ENCODE measurements at places on chromosomes 7 and 10.

DNA sequence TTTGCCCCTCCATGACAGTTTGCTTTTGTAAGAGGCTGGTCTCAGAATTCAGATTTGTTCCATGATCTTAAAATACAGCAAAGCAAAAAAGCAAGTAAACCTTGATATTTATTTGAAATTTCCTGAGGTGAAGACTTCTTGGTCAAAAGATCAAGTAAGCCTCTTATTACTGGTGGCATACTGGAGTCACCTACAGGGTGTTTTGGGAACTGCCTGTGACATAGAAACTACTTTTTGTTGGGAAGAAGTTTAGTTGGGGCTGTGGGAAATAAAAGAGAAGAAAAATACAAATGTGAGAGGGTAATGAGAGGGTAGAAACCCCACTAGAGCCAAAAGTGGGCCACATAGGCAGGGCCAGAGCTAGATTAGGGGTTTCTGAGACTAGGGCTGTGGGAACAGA is 217.9 kb downstream of the OTUD1 start:
- peak; percentile 20 for DNase-seq

DNA sequence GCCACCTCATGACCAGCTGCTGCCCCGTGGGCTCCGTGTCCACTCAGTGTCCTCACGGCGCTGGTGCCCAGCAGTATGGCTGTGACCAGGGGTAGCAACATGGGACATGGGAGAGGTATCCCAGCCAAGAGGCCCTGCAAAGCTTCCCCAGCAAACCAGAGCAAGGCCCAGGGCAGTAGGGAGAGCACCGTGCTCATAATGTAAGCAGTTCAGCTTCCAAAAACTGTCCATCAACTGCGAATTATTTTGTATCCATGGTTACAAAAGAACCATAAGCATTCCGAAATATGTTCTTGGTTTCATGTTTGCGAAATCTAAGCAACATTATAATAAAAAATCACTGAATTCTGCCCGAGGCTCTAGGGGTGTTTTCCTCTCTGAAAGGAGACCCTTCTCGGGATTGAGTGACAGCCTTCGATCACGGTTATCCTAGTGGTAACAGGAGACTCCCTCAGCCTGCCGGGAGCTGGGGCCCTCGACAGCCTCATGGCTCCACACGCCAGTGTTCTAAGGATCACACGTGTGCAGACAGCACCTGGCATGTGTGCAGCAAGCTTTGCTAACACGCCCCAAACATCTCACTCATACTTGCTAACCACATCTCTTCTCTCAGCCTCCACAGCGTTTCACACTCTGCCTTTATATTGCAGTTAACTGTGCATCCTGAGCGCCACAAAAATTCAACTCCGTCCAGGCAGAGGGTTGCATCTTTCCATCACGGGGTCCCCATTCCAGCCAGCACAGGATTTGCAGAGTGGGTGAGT is 117.6 kb downstream of the DIP2C start:
- no peak for DNase-seq

DNA sequence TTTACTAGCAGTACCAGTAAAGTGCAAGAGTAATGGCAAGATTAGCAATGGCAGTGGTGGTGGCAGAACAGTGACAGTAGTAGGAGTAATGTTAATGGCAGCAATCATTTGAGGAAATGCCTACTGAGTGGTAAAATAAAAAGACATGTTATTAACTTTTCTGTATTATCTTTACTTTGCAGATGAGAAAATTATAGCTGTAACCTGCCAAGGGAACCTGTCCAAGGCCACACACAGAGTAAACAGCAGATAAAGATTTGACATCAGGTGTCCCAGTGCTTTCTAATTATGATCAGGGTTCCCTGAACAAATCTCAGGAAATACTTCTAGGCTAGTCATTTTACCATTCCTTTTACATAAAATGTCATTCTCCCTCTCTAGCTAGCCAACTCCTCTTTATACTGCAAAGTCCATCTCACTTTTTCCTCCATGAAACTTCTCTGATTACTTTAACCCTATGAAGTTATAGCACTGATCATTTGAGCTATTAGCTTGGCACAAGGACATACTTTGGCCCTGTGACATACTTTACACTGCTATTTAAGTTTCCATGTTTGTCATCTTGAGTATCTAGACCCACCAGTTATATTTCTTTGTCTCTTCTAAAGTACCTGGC is 219.1 kb downstream of the TAX1BP1 start:
- no peak for DNase-seq

DNA sequence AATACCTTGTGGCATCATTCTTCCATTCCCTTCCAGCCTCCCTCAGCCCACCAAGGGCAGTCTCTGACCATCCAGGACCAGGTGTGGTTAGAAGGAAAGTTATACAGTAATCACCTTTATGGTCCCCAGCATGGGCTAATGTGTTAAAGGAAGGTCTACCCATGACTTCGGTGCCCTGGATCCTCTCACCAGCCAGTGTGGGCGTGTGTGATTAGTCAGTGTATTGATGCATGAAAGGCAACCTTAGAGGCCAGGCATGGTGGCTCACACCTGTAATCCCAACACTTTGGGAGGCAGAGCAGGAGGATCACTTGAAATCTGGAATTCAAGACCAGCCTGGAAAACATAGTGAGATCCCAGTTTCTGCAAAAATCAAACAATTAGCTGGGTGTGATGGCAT is 88.9 kb downstream of the APBB1IP start:
- no peak for DNase-seq

GRCh38 chr10:80924063-80924952 is 386.6 kb downstream of the SH2D4B start:
- peak; percentile 62 for DNase-seq

DNA sequence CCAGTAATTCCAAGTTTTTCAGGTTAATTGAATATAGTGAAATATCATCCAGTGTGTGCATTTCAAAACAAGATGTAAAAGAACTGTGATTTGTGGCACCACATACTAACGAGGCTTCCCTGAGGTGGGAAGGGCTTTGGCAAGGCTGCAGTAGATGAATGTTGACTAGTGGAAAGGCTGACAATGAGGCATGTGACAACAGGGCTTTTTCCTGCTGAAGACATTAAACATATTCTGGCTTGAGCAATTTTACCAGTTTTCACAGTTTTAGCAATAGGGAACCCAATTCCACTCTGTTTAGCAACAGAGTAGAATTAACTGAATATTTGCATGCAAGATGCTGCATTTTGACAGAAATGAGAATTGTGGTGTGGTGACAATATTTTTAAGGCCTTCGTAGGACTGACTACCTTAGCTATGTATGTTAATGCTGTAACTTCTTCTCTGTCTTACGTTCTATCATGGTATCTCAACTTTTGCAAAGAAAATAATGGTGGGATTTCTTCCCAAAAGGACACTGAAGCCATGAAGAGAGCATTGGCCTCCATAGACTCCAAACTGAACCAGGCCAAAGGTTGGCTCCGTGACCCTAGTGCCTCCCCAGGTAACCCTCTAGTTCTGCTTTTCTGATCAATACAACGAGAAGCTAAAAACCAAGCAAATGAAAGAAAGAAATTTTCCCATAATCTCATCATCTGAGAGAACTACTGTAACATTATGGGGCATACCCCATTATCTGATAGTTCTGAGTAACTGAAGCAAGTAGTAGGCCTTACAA is 68.5 kb downstream of the AP3M1 start:
- DNase-seq, result no peak

- DNase-seq, result peak; percentile 43
Observed at GRCh38 chr10:113326160-113327111, 226.4 kb upstream of the HABP2 start.

GRCh38 chr10:61120805-61121204 is 176.8 kb upstream of the RHOBTB1 start:
- DNase-seq, result no peak

DNA sequence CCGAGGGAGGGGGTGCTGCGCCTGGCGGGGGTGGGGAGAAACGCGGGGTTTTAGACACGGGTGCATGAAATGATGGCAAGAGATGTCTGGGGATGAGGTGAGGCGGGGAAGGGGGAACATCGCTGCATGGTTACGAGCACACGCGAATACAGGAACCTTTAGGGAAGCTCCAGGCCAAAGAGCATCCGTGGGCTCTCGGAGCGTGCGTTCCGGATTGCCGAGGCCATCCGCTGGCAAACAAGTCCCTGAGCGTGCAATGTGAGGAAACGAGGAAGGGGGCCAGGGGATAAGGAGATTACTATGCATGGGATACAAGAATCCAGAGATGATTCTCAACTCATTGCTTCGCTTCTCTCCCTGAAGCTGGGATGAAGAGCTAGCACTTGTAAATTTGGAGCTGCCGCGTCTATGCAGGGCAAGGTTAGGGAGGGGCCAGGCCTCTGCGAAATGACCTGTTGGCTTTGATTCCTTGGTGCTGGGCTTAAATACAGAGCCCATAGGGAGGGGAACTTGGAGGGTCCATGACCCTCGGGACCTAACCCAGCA is 520 bp upstream of the WNT2 start:
- peak; percentile 49 for DNase-seq

- peak; percentile 90 for DNase-seq
Observed at GRCh38 chr7:229184-229964, 37.0 kb downstream of the FAM20C start.

- DNase-seq, result no peak
Observed at GRCh38 chr7:128871050-128871449, 8.4 kb downstream of the ATP6V1F start.

DNA sequence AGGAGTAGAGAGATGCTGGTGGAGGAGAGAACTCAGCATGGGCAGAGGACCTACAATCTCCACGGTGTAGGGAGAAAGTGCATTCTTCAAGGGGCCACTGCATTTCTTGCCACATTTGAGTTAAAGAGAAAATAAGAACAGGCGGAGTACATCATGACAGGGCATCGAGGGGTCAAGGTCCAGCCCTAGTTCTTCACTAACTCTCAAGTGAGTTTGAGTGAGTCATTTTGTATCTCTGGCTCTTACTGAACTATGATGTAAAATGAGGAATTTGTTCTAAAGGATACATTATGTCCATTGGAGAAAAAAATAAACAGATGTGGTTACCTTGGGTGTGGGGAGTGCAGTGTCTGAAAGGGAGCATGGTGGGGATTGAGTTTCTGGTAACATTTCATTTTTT is 182.9 kb downstream of the XPNPEP1 start:
- peak; percentile 13 for DNase-seq

DNA sequence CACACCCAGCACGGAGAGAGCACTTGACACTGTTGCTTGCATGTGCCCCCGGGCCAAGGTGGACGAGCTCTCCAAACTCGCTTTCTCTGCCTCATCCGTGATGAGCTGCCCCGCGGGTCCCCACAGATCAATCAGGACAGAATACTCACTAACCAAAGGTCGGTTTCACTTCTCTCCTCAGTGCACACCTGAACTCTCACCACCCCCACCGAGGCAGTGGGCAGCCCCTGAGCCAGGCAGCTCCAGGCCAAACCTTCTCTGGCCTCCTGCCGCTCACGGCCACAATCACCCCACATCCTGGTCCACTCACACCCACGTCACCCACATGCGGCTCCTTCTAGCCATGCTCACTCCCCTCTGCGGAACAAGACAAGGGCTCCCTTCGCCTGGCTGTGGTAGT is 443.9 kb downstream of the DNAJB6 start:
- no peak for DNase-seq

GRCh38 chr7:98921608-98922372 is 43.5 kb downstream of the TRRAP start:
- DNase-seq, result no peak

- DNase-seq, result no peak
Observed at GRCh38 chr7:1915326-1915725, 245.2 kb downstream of the ELFN1 start.

DNA sequence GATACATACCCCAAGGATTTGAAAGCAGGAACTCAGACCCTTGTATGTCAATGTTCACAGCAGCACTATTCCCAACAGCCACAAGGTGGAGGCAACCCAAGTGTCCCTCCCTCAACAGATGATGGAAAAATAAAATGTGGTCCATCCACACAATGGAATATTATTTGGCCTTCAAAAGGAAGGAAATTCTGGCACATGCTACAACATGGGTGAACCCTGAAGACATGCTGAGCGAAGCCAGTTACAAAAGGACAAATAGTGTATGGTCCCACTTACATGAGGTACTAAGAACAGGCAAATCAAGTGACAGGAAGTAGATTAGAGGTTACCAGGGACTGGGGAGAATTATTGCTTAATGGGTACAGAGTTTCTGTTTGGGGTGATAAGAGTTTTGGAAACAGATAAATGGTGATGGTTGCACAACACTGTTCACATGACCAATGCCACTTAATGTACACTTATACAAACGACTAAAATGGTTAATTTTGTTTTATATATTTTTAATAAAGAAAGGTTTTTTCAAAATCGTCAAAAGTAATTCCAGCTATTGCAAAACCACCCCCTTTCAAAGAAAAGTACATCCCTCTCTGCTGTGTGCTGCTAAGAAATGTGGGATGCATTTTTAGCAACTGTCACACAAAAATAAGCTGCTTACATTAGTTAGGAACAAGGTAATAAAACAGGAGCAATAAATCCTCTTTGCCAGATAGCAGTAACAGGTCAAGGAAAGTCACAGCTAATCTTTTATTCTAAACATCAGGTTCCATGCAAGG is 85.7 kb downstream of the GRB10 start:
- DNase-seq, result no peak

DNA sequence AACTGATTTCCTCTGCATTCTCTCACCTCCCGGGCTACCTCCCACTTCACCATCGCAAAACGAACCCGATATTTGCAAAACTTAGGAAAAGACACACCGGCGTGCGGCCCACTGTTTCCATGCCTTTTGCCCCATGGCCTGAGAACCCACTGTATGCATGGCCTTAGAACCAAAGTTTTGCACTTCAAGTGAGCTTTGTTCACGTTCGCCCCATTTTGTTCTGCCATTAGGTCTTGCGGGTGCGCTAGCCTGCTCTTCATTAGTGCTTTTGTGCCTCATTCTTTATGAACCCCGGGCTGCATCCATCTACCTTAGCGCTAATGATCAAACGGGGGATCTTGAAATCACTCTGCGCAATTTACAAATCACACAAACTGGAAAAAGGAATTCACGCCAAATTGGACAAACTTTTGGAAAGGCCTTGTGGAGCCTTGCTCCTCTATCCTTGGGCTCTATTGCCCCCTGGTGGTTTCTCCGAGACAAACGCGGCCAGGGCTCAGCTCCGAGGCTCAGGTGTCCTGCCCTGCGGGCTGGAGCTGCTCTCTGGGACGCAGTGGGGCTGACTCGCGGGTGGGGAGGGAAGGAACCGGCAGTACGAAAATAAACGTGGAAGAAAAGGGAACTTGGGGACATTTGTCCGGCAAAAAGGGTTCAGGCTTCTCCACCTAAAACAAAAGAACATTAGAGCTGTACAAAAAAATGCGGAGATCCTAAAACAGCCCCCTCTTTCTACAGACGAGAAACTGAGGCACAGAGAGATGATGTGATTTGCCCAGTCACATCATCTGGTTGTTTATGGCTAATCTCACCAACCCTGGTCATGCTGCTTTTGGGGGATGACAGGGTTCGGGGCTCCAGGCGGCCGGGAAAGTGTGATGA is 300.4 kb upstream of the NFE2L3 start:
- peak; percentile 94 for DNase-seq

DNA sequence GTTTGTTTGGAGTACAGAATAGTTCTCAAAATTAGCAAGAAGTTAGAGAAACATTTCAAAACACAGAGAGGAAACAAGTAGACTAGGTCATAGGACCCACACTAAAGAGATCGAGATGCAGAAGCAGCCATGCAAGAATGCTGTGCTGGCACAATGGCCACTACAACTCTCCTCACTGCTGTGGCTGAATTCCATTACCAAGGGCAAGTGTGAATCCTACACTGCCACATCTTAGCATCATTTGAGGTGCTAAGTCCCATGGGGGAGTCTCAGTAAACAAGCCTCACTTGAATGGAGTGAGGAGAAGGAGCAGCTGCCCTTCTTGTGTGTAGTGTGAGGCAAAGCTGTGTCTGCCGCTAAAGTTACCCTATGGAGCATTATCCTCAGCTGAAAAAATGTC is 56.7 kb downstream of the PCLO start:
- no peak for DNase-seq

Data from umbilical cord (tissue), 2 donors.